ENCODE measurements at places on chromosomes 1 and 21.
A peak's percentile ranks its signal among the peaks of the same experiment; 100 is the strongest.

DNA sequence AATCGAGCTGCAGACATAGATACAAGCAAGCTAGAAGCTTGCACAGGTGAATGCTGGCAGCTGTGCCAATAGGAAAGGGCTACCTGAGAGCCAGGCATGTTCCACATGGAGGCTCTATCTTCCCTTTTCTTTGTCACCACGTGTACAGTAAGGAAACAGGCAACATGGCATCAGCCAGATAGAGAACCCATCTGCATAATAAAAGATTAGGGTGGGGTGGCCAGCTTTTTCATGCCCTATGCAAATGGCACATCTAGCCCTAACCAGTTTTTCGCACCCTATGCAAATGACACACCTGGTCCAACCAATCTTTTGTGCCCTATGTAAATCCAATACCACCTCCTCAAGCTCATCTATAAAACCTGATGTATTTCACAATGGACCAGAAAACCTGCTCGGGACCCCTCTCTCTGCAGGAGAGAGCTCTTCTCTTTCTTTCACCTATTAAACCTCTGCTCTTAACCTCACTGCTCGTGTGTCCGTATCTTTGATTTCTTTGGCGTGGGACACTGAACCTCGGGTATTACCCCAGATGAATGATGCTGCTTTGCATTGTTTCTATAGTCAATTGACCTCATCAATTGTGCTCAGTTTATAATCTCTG lies 93.9 kb downstream of the SLC30A10 start:
- no peak for DNase-seq

- no peak for DNase-seq
Measured at GRCh38 chr1:165954940-165955339, 127.5 kb downstream of the UCK2 start.

DNA sequence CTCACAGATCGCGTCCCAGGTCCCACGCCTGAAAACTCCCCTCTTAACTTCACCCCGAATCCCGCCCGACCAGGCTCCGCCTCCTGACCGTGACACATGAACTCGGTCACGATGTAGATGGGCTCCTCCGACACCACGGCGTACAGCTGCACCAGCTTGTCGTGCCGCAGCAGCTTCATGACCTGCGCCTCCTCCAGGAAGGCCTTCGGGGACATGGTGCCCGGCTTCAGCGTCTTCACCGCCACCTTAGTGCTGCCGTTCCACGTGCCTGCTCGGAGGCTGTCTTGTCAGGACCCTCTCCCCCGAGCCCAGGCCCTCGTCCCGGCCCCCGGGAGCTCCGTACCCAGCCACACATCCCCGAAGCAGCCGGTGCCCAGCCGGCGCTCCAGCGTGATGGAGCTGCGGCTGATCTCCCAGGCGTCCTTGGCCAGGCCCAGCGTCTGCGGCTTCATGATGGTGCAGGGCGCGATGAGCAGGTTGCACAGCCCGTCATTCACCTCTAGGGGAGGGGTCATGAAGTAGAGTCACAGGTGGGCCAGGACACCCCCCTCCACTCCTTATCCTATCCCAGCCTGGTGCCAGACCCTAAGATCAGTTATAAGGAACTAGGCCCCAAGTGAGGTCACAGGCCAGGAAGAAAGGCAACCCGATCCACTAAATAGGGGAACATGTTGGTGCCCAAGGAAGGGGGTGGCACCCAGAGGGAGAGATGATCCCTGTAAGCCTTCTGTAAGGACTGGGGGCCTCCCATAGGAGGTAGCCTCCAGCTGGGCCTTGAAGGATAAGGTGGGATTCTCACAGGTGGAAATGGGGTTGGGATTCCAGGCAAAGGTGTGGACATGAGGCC lies 11.6 kb upstream of the AHDC1 start:
- no peak for DNase-seq

- DNase-seq, result no peak
Measured at GRCh38 chr1:27011976-27012563, 580 bp downstream of the TENT5B start.

GRCh38 chr1:85502171-85502570 lies 37.2 kb upstream of the DDAH1 start:
- no peak for DNase-seq

DNA sequence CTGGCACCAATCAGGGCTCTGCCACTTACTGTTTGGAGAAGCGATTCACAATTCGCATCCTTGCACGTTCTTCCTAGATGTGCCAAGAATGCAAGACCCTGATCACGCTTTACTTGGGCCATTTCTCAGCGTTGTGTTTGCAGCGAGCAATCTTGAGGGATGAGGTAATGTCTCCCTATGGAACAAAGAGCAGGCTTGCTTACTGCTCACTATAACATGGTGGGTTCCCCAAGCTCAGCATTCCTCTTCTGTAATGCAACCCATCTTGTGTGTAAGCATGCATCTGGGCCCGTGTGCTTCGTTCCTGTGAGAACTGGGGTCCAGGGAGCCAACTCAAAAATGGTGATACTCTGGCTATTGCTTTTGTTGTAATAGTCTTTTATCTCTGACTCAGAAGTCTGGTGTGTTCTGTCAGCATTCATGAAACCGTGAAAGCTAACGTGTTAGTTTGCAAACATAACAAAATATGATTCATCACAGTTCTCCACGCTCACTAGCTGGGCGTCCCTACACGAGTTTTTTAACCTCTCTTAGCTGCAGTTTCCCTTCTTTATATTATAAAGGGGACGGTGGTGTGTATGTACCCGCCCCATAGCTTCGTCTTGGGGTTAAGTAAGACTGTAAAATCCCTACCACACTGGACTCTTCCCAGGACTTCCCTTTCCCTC lies 33.3 kb downstream of the DNTTIP2 start:
- no peak for DNase-seq

DNA sequence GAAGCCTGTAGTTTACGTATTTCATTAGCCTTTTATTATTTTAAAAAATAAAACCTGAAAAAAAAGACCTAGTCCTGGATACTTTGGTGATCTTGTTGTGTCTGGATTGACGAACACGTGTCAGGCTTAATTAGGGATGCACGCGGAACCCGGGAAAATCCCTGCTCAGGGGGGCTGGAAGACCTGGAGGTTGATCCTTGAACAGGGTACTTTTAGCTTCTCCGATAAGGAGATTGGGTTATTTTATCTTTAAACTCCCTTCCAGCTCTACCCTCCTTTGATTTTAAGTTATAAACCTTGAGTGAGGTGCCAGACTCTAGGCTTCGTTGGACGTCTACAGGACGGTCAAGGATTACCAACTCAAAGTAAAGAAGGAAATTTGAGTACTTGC lies 552 bp upstream of the ZNF691 start:
- DNase-seq, result no peak

- no peak for DNase-seq
Measured at GRCh38 chr1:243483071-243483771, 227.4 kb downstream of the SDCCAG8 start.

DNA sequence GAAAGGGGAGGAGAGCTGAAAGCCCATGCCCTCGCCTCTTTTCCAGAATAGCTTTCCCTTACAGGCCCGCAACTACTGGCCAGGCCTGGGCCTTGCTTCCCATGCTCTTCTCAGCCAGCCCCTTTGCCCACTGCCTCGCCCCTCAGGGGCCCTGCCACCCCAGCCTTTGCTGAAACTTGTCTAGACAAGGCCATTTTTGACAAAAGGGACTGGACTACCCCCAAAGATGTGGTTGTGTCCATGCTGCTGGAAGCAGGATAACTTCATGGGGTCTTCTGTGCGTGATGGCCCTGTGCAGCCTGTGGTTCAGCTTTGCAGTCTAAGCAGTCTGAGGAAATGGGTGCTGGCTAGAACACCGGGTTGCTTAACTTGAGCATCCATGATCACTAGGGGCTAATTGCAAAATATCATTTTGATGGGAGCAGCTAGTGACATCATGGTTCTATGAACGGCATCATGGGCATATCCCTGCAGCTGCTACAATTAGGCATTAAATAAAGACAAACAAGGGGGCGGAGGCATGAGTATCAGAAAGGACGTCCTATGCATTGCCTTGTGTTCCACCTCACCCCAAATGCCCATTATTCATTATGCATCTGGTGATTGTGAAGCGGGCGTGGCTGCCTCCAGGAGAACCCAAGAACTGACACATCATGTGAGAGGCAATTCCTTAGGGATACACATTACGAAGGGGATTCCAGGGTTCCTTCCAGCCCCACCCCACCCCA lies 36.8 kb downstream of the NTPCR start:
- DNase-seq, result no peak

- no peak for DNase-seq
Measured at GRCh38 chr1:42759114-42759513, 7.7 kb downstream of the P3H1 start.

GRCh38 chr1:226762055-226762454 lies 23.0 kb upstream of the ITPKB start:
- no peak for DNase-seq

DNA sequence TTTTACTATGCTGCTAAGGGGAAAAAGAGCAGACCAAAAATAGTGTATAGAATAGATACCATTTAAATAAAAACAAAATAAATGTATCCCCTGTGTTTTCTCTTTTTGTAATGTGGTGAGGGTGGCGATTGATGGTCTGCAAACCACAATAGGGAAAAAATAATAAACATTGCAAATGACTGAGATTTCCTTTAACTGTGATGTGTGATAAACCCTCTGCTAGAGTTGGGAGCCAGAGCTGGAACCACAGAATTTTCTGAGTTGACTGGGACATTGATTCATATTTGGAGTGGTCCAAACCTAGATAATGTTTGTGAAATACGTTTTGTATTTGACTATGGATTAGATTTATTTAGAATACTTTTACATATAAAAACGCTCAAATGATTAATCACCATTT lies 70.6 kb upstream of the PTGFR start:
- no peak for DNase-seq

- DNase-seq, result no peak
Measured at GRCh38 chr1:177044390-177044789, 120.1 kb downstream of the ASTN1 start.

DNA sequence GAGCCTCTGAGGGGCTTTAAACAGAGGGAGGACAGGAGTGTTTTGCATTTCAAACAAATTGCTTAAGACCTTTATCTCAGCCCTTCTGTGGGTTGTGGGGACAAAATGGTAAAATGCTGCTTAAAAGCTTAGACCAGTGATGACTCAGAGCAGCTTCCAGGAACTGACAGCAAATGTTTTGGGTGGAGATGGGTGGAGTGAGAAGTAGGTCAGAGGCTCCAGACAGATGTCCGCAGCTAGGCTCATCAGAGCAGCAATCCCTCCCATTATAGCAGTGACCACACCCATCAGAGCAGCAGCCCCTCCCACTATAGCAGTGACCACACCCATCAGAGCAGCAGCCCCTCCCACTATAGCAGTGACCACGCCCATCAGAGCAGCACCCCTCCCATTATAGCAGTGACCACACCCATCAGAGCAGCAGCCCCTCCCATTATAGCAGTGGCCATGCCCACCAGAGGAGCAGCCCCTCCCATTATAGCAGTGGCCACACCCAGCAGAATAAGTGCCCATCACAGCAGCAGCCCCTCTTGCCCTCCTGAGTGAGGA lies 532.2 kb downstream of the MATN1 start:
- peak; percentile 79 for DNase-seq

DNA sequence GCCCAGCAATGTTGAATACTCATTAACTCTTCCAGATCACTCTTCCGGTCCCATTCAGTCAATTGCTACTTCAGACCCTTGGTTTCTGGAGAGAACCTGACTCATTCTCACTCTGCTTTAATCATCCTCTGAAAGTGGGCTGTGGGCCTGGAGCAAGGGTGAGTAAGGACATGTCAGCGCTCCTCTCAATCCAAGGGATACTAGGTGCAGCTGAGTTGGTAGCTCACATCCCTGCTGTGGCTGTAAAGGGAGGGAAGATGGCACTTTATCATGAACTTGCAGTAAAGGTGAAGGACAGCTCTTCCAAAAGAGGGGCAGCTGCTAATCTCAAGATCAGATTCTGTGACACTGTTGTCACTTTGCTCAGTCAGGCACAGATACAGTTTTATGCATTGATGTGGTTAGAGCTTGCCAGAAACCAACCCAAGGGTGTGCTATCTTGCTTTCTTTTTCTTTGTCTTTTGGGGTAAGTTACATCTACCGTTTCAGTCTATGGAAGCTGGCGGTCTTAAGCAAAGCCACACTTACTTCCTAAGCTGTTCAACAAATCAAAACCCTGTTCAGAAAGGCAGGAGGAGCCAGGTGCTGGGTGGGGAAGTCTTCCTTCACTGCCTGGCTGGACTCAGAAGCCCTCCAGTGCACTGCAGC lies 26.5 kb upstream of the NTPCR start:
- no peak for DNase-seq

- DNase-seq, result no peak
Measured at GRCh38 chr1:3891329-3891865, 8.7 kb downstream of the C1orf174 start.

Data from natural killer cell treated with Interleukin-12 subunit alpha and Interleukin-12 subunit beta and Interleukin-15 and Interleukin-18, amount 100 ng/mL, for 72 hours (primary cell).